ENCODE measurements at places on chromosomes 11 and 22.

- DNase-seq, result no peak
These were observed 924.6 kb upstream of the FAT3 start for GRCh38 chr11:91299980-91300379.

DNA sequence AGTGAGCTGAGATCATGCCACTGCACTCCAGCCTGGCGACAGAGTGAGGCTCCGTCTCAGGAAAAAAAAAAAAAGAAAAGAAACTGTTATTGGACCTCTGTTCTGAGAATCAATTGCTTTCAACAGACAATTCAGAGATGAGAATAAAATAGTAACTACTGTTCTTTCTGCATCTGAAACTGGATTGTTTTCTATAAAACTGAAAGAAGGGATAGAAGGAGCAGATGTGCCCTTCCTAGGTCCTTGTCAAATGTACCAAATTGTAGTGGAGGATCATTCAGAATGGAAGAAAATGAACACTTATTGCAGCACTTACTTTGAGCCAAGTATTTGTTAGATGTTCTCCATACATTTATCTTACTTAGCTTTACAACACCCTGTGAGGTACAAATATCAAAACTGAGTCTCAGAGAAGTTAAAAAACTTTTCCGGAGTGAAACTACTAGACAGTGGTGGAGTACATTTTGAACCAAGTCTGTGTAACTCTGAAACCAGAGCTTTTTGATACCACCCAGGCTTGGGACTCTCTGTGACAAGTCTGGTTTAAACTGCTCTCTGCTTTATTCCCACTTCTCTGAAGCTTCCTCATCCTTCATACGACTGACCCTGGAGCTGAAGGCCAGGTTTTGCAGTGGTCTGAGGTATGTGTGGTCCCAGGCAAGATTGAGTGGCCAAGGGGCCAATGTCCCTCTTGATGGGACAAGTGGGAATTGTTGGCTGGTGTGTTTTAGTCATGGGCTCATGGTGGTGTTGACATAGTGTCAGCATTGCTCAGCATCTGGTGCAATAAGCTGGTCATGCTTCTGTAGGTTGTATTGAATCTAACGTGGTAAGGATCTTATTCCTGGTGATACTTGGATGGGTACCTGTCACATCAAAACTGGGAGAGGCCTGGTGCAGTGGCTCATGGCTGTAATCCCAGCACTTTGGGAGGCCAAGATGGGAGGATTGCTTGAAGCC lies 48.2 kb upstream of the CCDC134 start:
- DNase-seq, result no peak

DNA sequence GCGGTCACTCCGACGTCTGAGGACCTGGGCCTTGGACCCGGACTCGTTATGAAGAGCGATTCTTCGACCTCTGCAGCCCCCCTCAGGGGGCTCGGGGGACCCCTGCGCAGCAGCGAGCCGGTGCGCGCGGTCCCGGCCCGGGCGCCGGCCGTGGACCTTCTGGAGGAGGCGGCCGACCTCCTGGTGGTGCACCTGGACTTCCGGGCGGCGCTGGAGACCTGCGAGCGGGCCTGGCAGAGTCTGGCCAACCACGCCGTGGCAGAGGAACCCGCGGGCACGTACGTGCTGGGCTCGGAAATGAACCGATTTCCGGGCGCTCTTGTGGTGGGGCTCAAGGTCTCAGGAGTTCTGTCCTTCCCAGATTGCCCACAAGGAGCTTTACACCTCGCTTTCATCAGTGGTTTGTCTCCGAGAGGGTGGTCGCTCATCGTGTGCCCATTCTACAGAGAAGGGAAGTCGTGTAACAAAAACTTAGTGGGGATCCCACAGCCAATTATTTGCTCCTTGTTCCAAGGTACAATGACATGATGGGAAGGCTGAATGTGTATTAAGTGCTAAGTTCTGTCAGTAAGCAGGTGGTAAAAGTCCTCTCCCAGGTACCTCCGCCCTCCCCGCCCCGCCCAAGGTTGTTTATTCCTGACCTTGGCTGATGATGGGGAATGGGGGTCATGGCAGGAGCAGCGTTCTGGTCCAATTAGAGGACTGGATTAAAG lies 695 bp downstream of the PEX26 start:
- DNase-seq, result peak; percentile 42

- no peak for DNase-seq
These were observed 61.0 kb downstream of the SPATA19 start for GRCh38 chr11:133784359-133784758.

DNA sequence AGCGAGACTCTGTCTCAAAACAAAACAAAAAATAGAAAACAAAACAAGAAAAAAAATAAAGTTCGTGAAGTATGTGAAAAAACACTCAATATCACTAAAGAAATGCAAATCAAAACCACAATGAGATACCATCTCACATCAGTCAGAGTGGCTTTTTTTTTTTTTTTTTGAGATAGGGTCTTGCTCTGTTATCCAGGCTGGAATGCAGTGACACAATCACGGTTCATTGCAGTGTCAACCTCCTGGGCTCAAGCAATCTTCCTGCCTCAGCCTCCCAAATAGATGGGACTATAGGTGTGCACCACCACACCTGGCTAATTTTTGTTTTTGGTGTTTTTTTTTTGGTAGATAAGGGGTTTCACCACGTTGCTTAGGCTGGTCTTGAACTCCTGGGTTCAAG lies 37.5 kb downstream of the ATG16L2 start:
- DNase-seq, result no peak

- no peak for DNase-seq
These were observed 190.3 kb upstream of the NARS2 start for GRCh38 chr11:78764946-78765345.
